Fibroblast of mammary gland (primary cell): ENCODE measurements at places on chromosomes 16 and 17.

- no peak for DNase-seq
Measured at GRCh38 chr17:76841776-76842405, 26.3 kb upstream of the MGAT5B start.

DNA sequence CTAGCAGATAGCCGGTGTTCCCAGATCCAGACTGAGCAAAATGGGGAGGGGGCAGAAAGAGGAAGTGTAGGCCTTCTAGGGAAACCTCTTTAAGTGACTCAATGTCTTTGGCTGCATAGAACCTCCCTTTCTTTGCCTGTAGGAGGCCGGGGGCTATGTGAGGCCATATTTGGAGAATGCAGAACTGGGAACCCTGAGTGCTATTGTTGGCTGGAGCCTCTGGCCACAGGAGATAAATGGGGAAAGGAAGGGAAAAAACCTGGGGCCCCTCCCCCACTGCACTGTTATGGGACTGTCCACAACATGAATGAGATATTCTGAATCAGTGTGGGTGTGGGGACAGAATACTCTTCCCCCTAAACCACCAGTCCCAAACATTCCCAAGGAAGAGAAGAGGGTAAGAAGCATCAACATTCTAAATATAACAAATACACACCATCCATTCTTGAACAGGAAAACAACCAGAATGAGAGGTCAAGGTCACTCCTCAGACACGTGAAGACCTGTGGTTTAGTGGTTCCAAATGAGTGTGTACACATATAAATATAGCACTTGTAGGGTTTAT lies 2.4 kb downstream of the VPS25 start:
- DNase-seq: no peak

DNA sequence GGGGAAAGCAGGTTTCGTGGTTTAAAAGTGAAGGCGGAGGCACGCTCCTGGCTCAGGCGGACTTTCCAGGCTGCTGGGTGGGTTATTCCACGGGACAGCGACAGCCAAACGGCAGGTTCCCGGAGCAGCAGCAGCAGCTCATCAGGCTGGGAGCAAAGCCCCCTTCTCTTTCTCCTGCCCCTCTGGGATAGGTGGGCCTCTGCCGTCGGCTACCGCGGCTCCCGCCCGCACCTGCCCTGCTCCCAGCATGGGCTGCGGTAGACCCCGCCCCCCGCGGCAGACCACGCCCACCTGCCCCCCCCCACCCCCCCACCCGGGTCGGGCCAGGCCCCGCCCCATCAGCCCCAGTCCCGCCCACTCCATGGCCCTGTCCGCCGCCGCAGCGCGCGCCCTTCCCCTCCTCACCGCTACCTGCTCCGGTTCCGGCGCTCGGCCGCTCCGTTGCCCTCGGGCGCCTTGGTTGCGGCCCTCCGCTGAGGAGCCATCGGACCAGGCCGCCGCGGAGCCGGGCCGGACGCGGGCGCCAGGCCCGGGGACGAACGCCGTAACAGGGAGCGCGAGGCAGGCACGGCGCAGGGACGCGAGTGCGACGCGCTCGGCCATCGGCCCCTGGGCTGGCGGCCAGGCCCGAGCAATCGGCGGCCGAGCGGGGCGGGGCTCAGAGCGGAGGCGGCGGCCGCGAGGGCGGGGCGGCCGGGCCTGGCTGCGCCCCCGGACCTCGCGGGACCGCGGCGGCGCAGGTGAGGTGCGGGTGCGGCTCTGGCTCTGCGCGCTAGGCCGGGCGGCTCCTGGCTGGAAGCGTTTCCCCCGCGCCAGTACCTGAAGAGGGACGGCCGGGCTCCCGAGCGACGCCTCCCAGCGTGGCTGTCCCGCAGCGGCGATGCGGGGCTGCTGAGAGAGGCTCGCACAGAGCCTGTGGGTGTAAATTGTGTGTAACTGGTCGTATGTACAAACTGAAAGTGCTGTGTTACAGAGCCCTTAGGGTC lies at the start of the genes HEXD and OGFOD3:
Gene HEXD, plus strand, starts transcription at position 347 of the 986 bp plus-strand sequence. CDS start 1,453 bp downstream, outside the sequence.
Gene OGFOD3, minus strand, starts transcription at position 586 of the 986 bp plus-strand sequence. Its CDS starts 101 bp downstream, at position 485.
- peak; percentile 68 for DNase-seq

DNA sequence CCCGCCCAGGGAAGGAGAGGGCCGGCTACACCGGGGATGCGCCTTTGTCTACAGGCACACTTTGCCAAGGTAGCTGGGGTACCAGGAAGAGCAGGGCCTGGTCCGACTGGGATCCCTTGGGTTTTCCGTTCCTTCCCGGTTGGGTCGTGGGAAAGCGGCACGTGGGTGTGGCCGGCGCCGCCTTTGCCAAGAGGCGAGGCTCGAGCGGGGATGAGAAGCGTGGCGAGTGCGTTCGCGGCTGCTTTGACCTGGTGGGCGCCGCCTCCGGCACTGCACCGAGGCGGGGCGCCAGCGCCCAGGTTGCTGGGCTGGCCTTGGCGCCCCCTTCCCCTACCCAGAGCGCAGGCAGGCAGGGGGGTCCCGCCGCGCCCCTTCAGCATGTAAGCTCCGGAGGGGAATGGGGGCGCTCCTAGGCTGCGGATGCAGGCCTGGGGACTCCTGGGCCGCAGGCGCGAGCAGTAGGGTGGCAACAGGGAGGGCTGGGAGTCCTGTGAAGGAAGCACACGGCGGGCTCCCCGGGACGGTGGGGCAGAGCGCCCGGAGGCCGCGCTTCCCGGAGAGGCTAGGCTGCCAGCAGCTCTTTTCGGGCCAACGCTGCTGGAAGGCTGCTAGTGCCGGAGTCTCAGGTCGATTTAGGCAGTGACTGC lies 2.0 kb downstream of the HAS3 start:
- DNase-seq: peak; percentile 27

DNA sequence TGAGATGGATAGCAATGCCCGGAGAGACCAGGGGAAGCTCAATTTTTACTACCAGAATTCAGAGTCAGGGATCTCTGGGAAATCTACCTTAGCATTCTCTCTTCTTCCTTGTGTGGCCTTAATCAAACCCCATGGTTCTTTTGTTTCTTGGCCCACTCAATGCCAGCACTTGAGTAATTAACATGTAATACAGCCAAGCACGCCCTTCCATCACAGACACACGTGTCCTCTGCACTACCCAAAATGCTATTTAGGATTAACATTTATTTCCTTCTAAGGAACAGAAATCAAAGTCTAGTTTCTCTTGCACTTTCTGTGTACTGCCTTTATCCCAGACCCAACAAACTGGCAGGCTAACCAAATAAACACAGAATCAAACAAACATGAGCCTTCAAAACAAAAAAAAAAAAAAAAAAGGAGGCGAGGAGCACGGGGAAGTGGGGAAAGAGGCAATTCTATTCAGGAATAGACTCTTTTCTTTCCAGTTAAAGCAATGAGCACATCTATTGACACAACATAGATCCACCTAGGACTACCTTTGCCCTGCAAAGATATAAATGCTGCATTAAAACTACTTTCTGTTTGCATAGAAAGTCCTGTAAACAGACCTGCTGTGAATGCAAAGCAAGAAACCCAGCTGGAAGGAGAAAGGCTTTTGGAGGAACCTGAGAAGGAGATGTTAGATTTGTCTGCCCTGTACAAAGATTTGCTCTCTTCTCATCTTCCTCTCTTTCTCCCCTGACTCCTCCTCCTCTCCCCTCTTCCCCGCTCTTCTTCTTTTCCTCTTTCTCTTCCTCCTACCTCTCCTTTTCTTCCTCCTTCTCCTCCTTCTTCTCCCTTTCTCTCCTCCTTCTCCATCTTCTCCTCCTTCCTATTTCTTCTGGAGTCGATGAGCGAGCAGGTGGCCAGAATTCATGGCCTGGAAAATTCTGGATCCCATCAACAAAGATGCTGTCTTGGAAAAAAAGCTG lies 294.4 kb downstream of the NPIPA8 start:
- no peak for DNase-seq

- no peak for DNase-seq
Measured at GRCh38 chr16:49365711-49366509, 7.7 kb upstream of the C16orf78 start.
